HT-29 (cell line): ENCODE measurements at places on chromosomes 1 and 21.

- no peak for DNase-seq
Observed at GRCh38 chr1:215022741-215023141, 59.8 kb upstream of the KCNK2 start.

DNA sequence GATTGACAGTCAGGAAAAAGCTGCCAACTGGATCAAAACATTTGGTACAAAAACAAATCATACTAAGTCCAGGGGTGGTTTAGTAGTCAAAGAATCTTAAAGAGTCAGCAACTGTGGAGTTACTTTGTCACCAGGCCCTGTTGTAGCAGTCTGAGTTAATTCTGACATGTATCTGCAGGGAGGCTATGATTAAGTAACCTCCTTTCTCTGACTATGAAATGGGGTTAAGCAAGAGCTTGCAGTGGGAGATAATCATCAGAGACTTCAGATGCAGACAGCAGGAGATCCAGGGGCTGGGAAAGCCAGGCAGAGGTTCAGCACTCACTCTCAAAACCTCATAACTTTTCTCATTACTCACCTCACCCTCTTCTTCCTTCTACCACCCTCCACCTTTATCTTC is 99.2 kb upstream of the BTG3 start:
- DNase-seq: no peak

DNA sequence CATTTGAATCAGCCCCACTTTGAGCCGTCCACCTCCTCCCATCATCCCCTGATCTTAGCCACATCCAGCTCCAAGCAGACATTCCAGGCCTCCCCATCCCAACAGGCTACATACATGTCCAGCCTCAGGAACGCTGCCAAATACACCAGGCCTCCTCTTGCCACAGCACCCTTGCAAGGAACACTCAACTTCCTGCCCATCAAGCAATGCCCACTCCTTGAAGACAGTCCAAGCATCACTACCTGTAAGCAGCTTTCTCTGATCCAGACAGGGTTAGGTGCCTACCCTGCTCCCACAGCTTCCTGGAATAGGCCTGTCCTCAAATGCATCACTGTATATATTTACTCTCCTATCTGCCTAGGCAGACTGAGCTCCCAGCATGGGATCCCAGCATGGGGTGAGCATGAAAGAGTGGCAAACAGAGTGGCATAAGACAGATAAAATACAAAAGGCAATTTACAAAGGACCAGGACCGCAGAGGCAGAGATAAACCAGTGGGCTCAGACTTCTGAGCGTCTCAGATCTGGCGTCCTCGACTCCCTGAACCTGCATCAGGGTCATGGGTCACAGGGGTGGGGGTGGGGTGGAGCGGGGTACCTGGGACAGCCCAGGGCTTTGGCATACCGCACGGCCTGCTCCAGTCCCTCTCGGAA is 816 bp downstream of the HYI start:
- DNase-seq: peak; percentile 23

DNA sequence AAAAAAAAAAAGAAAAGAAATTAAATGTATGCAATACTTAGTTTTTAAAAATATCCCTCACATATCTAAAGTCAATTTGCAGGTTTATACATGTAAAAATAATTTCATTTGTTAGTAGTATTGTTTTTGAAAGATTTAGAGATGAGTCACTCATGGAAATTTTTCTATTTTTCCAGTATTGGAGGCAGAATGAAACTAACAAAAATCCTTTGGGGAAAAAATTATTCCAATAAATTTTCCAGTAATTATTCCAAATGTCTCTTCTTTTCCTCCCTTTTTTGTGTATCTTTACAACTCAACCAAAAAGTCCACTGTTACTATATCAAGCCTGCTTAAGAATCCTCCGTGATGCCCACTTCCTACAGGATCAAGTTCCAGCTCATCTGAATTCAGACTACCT is 29.9 kb downstream of the MPZL1 start:
- no peak for DNase-seq

- no peak for DNase-seq
Observed at GRCh38 chr1:107432108-107432507, 291.3 kb downstream of the NTNG1 start.

DNA sequence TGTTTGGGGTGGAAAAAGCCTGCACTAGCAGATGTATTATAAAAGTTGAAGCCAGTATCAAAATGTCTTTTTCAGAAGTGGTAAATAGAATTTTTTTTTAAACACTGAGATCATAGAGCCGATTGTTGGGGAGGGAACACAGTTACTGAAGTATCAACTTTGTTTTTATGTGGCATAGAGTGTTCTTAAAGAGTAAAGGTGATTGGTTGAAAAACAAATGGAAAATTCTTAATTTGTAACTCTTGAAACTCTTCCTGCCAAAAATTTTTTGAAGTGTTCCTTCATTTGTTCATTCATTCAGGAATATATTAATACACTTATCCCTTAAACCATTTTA is 83.3 kb downstream of the DISP1 start:
- no peak for DNase-seq

DNA sequence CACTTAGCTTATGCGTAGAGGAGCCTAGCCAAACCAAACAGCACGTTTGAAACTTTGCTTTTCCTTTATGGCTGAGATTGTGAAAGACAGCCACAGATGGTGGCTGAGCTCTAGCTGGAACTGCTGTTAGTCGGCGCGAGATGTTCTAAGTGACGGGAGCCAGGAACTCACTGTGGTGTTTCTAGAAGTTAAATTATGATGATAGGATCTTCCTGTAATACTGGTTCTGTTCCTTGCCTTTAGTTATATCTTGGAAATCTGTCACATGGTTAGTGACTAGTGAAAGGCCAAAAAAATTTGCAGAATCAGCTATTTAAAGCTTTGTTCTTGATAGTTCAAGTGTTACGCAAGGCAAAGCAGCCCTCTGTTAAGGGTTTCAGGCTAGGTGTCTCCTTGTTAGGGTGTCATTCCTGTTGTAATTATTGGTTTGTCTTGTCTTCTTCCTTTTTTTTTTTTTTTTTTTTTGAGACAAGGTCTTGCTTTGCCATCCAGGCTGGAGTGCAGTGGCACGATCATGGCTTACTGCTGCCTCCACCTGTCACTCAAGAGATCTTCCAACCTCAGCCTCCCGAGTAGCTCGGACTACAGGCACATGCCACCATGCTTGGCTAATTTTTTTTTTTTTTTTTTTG is 22.6 kb downstream of the AK4 start:
- no peak for DNase-seq

DNA sequence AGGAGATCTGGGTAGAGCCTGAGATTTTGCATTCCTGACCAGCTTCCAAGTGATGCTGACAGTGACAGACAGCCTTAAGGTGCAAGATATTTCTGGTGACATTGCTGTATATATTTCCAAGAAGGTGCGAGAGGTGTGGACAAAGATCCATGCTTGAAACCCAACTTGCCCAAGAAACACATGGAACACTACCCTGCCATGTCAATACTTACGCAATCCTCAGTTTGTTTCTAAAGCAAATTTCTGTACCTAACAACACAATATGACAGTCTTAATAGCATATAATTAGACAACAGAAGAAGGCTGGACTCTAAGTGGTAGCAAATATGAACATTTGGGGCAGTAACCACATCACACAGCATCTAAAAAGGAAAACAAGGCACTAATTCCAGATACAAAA is 260.4 kb downstream of the DSCAM start:
- no peak for DNase-seq

DNA sequence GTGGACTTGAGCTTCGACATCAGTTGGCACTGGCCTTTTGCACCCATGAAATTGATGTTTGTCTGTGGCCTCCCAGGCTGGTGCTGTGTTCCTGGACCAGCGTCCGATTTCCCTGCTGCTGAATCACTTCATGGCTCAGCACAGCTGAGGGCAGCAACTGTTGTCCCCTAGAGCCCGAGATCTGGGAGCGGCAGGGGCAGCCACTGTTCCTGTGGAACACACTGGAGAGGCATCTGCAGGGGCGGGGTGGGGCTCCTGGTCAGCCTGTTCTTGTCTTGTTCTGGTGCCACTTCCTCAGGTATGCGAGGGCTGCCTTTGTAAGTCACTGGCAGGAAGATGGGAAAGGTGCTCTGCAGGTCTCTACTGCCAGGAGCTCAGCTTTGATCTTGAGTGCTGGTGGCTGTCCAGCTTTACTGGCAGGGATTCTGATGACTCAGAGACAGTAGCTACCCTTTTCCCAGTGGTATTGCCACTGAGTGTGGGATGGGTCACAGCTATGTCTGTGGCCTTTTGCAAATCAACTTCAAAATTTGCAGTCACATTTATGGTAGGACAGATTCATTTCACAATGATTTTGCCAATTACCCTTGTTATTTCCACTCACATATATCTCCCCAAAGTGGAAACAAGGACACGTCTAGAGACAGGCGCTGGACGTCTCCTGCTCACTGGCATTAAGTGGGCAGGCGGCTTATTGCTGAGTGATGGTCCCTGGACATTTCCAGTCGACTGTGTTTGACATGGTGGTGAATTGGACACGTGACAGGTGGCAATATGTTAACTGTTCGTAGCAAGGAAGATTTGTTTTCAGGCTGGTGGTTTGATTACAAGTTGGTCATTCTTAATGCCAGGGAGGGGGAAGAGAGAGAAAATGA is 15.3 kb downstream of the AGPAT3 start:
- peak; percentile 64 for DNase-seq

GRCh38 chr1:40768146-40768990 is 15.2 kb upstream of the KCNQ4 start:
- no peak for DNase-seq

GRCh38 chr1:101938681-101939080 is 58.0 kb downstream of the OLFM3 start:
- DNase-seq: no peak

- DNase-seq: peak; percentile 56
Observed at GRCh38 chr1:46643368-46643775, 24.8 kb downstream of the ATPAF1 start.

GRCh38 chr1:219460896-219461815 is 151.7 kb downstream of the ZC3H11B start:
- no peak for DNase-seq

DNA sequence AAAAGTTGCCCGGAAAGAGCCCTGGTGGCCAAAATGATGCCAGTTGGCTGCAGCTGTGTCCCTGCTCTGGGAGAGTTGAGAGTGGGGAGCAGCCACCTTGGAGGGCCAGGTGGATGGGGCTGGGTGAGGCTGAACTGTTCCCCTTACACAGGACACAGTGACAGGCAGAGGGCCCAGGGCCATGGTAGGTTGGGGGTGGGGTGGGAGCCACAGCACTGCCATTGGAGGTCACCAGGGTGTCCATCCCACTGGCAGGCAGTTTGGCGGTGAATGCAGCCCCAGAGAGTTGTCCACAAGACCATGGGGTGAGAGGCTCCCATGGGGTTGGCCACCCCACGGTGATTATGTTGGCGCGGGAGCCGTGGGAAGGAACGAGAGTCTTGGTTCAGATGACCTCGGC is 87.7 kb downstream of the POFUT2 start:
- no peak for DNase-seq

- no peak for DNase-seq
Observed at GRCh38 chr1:40641601-40642242, 23.8 kb downstream of the RIMS3 start.

- no peak for DNase-seq
Observed at GRCh38 chr21:15506086-15506485, 223.7 kb upstream of the USP25 start.

- no peak for DNase-seq
Observed at GRCh38 chr1:59601811-59602210, 212.9 kb upstream of the HOOK1 start.

DNA sequence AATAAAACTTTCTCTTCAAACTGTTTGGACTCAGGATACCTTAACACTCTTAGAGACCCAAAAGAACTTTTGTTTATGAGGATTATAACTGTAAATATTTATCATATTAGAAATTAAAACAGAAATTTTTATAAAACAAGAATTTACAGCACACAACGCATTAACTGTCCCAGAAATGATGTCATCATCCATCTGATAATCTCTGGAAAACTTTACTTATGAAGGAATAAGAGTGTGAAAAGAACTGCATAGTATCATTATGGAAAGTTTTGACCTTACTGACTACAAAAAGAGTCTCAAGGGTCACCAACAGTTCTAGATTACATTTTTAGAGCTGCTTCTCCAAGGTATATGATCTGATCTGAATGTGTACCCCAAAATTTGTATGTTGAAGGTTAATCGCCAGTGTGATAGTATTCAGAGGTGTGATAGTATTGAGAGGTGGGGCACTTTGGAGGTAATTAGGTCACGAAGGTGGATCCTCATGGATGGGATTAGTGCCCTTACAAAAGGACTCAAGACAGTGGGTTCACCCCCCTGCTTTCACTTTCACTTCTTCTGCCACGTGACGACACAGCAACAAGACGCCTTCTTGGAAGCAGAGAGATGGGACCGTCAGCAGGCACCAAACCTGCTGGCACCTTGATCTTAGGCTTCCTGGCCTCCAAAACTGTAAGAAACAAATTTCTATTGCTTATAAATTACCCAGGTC is 95.7 kb upstream of the NR5A2 start:
- no peak for DNase-seq

DNA sequence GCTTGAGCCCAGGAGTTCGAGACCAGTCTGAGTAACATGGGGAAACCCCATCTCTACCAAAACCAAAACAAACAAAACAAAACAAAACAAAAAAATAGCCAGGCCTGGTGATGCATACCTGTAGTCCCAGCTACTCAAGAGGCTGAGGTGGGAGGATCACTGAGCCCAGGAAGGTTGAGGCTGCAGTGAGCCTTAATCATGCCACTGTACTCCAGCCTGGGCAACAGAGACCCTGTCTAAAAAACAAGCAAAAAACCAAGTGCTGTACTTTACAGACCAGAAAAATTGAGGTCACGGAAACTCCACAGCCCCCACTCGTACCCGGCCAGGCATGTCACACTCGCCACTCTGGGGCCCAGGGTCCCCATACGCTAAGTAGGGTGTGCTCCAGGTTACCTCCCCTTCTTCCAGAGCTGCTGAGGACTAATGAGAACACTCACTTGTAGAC is 22.9 kb downstream of the ATP2B4 start:
- DNase-seq: no peak

- no peak for DNase-seq
Observed at GRCh38 chr1:51946300-51946699, 44.2 kb downstream of the RAB3B start.

GRCh38 chr21:41767606-41768436 is 969 bp upstream of the RIPK4 start:
- peak; percentile 45 for DNase-seq

GRCh38 chr1:69846267-69846666 is 278.5 kb downstream of the LRRC7 start:
- DNase-seq: no peak

DNA sequence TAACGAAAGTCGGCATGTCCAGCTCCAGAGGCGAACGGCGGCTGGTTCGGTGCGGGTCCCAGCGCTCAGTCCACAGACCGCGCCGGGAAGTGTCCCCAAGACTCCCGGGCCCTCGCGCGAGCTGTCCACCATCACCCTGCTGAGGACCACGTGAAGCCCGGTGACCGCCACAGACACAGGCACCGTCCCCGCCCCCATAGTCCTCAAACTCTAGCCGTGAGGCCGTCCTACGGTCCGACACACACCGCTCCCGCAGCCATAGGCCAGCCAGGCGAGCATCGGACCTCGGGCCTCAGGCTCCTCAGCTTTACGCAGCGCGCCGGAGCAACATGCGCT is 535 bp downstream of the SETD4 start:
- no peak for DNase-seq
